ENCODE measurements at places on chromosomes 11 and 22. TPM values are rescaled to one million over a fixed set of nuclear protein-coding genes. Genes with fewer than 3 reads are reported as not detected.

LDLRAD3 gene
- 3.6 TPM for total RNA-seq

CDC45 gene
- not detected for total RNA-seq

DNA sequence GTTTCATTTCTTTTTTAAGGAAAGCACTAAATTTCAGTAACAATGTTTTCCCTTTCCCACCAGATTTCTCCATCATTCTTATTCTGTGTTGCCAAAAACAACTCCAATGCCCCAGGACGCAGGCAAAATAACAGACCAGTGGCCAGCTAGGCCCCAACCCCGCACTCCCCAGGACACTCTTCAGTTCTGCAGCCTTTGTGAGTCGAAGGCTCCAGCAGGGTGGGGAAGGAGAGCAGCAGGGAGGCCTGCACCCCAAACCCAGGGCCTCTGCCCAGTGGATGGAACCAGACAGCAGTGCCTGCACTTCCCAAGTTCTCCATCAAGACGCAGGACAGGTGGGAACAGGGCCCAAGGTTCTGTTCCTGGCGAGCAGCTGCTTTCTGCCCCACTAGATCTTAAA lies 34.4 kb downstream of the PPP2R1B start:
- no peak for DNase-seq

DNA sequence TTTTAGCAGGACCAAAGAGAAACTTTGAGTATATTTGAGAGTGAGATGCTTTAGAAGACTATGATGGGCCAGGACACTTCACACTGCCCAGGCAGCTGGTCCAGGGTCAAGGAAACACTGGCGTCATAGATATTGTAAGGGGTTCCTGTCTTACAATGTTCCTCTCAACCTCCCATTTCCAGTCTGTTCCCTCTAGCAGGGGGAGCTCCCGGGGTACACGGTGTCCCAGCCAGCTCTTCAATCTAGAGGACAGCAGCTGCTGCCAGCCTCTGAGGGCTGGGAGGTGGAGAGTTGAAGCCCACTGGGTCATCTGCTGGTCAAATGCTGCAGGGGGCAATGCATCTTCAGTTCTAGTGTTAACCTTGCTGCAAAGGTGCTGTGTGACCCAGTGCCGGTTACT lies 40.7 kb upstream of the TIMP3 start:
- no peak for DNase-seq

- no peak for DNase-seq
These were observed 104.0 kb upstream of the AKIP1 start for GRCh38 chr11:8806974-8807373.

GRCh38 chr11:123526027-123526805 lies 96.1 kb downstream of the GRAMD1B start:
- no peak for DNase-seq

- DNase-seq, result peak; percentile 44
These were observed 10.2 kb downstream of the SERPIND1 start for GRCh38 chr22:20783844-20784723.

DNA sequence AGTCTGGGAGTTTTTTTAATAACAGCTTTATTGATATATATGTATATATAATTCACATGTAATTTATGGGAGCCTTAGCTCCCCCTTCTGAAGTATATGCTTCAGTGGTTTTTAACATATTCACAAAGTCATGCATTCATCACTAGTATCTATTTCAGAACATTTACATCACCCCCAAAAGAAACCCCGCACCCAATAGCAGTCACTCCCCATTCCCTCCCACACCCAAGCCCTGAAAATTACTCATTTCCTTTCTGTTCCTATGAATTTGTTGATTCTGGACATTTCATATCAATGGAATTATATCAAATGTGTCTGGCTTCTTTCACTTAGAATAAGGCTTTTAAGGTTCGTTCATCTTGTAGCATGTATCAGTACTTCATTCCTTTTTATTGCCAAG lies 35.6 kb upstream of the SYT7 start:
- DNase-seq, result no peak

OR8B12 gene
- not detected for total RNA-seq

MRGPRX3 gene
- not detected for total RNA-seq

- DNase-seq, result no peak
These were observed 393.6 kb downstream of the KCNA4 start for GRCh38 chr11:29623144-29623722.

ARRB1 gene
- 24.2 TPM for total RNA-seq

MYOD1 gene
- not detected for total RNA-seq

- DNase-seq, result no peak
These were observed 2.4 kb downstream of the MYRF start for GRCh38 chr11:61754534-61755482.

- no peak for DNase-seq
These were observed 247.3 kb downstream of the MN1 start for GRCh38 chr22:27554106-27554811.

GRCh38 chr11:99275521-99275920 lies 254.8 kb downstream of the CNTN5 start:
- no peak for DNase-seq

- peak; percentile 28 for DNase-seq
These were observed 39.1 kb downstream of the MED15 start for GRCh38 chr22:20546541-20546950.

DNA sequence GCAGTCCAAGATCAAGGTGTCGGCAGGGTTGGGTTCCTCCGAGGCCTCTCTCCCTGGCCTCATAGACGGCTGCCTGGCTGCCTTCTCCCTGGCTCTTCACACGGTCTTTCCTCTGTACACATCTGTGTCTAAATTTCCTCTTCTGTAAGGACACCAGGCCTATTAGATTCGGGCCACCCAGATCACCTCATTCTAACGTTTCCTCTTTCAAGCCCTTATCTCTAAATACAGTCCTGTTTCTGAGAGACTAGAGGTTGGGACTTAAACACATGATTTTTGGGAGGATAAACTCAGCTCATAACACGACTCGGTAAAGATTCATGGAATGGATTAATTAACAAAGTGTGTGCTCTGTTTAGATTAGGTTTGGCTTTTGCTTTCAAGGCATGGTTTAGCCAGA lies 136.0 kb upstream of the SORL1-AS1 start:
- DNase-seq, result no peak

- DNase-seq, result no peak
These were observed 17.5 kb upstream of the CD3E start for GRCh38 chr11:118287006-118287405.

DNA sequence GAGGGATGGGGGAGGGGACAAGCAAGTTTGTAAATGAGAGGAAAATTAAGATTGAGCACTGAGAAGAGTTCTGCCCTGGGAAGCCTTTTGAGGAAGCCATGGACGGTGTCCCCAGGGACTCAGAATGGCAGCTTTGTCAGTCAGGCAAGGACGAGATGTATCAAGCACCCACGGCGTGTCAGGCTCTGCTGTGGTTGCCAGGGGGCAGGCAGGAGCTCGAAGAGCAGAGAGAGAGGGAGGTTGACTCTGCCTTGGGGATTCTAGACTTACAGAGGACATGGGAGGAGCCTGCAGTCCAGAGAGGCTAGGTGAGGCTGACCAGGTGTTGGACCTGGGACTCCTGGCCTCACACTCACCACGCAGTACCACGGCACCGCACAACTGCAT lies 29.1 kb upstream of the SYT7 start:
- peak; percentile 47 for DNase-seq

CCDC157 gene
- total RNA-seq, result 8.1 TPM

DNA sequence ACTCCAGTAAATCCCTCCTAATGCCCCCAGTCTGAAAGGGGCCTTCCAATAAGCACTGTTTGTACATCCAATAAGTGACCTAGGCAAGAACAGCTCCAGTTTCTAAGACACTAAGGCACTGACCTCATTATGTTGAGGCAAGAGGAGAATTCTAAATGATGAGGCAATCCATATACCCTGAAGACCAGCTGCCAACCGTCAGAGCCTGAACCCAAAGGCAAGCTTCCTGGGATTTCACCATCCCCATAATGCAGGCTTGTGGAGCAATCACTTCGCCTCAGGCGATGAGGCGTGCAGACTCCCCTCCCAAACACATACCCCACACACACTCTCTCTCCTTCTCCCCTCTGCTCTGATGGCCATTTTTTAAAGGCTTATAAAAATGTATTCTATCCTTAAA lies 49.5 kb downstream of the LGR4 start:
- DNase-seq, result no peak

- DNase-seq, result no peak
These were observed 794.9 kb downstream of the BRD1 start for GRCh38 chr22:49032821-49033220.
